ENCODE measurements at places on chromosomes 3 and 15.

GRCh38 chr3:197949191-197949777 is 706 bp upstream of the RPL35A start:
- no peak for DNase-seq

GRCh38 chr15:34358367-34358766 is 8.6 kb downstream of the LPCAT4 start:
- no peak for DNase-seq

GRCh38 chr15:57640930-57641682 is 49.4 kb downstream of the MYZAP start:
- DNase-seq, result no peak

GRCh38 chr15:77527164-77527778 is 105.4 kb downstream of the LINGO1 start:
- DNase-seq, result no peak

DNA sequence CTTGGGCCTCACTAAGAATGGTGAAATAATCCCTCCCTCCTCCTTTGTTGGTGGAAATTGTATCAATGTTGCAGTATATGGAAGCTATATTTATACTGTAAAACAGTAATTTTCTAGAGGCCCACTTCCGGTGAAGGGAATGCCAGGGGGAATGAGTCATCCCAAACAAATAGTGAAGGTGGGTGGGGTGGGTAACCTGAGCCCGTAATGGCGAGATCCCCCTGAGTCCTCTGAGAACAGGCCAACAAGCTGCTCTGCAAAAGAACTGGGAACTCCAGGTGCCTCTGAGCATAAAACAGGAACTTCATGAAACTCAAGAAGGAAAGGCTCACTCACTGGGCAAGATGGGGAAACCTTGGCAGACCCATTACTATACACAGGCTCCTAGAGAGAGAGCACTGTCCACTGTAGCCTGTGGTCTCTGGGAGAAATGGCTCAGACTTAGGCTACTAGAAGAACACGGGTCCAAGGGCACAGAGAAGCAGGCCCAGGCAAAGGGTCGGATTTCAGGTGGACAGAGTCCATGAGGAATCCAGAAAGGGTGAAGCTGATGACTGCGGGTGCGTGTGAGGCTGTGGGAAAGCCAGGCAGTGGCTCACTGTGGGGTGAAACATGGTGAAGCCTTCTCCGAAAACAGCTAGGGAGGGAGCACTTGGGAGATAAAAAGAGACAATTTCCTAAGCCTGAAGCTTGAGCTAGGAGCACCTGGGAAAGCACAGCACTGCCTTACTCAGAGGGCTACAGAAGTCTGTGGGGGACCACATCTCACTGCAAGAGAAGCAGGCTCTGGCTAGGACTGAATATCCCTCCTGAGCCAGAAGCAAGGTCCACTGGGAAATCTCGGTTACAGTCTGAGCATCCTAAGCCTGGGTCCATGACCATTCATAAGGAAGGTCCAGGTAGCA is 19.8 kb downstream of the LARP6 start:
- no peak for DNase-seq

Data from T-helper 17 cell (primary cell).